ENCODE measurements at places on chromosomes 4 and X. TPM values are rescaled to one million over a fixed set of nuclear protein-coding genes. Genes with fewer than 3 reads are reported as not detected.

HOPX gene
- 5.9 TPM for total RNA-seq

RPA4 gene
- 0.33 TPM for total RNA-seq

GALNTL6 gene
- total RNA-seq: 0.05 TPM

ADH7 gene
- not detected for total RNA-seq

DNA sequence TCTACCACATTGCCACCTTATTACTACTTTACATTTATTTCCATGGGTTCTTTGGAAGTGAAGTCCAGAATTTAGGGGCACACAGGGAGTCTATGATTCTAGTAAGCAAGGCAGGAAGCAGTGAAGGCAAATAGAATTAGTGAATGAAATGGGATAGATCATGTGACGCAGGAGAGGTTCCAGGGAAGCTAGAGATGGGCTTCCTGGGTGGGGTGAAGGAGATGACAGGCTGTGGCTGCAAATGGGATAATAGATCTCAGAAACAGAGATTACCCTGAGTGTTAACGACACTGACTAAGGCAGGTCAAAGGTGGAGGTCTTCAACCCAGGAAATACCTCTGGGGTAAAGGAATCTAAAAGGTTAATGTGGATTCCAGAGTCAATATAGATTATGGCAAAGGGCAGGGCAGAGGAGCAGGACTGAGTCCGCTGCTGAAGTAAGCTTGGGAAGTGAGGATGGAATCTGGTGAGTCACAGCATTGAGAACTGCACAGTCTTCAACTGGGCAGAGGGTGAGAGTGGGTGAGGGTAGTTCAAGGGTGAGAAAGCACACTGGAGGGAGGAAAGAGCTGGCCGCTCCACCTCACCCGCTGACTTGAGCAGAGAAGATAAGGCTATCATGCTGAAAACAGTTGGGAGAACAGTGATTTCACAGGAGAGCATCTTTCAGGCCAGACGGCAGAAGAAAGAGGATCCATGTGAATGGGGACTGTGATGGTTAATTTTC is 70.8 kb downstream of the ANXA3 start:
- DNase-seq: no peak
- no peaks in the 10 kb centered on the region for H3K36me3 ChIP-seq
- H3K4me3 ChIP-seq: no peak overlapping the region
- H3K27ac ChIP-seq: no peak overlapping the region
- H3K27me3 ChIP-seq: no peaks in the 10 kb centered on the region

DNA sequence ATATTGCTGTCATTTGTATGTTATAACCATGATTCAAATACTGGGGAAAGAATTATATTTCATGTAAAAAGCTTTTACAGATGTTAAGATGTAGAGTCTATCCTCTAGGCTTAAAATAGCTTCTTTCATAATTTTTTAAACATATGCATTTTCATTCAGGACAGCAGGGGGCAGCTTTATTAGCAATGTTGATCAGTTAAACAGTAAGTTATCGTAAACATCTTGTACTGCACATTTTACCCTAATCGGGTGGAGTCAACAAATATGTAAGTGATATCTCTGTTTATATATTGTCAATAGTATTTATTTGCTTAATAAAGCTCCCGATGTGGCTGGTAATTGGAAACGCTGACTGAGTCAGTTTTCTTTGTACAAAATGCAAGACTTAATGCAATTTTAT is 142.5 kb upstream of the MED14 start:
- H3K36me3 ChIP-seq: no peaks in the 10 kb centered on the region
- H3K4me3 ChIP-seq: no peak overlapping the region
- no peak overlapping the region for H3K27ac ChIP-seq
- no peaks in the 10 kb centered on the region for H3K27me3 ChIP-seq
- DNase-seq: peak; percentile 7

- no peaks in the 10 kb centered on the region for H3K4me1 ChIP-seq
- no peak overlapping the region for H3K4me3 ChIP-seq
- H3K27me3 ChIP-seq: no peaks in the 10 kb centered on the region
- no peak overlapping the region for H3K27ac ChIP-seq
- H3K36me3 ChIP-seq: no peaks in the 10 kb centered on the region
Observed at GRCh38 chrX:74178536-74178935, 125.4 kb upstream of the ZCCHC13 start.

- peaks cover 4% of the 10 kb centered on the region for H3K36me3 ChIP-seq
- H3K27ac ChIP-seq: no peak overlapping the region
- DNase-seq: no peak
- H3K4me1 ChIP-seq: no peaks in the 10 kb centered on the region
Observed at GRCh38 chr4:1193206-1194009, 21.0 kb upstream of the SPON2 start.

GRCh38 chr4:55435141-55435841 is 39.5 kb downstream of the TMEM165 start:
- no peak overlapping the region for H3K4me3 ChIP-seq

GRCh38 chrX:8139716-8140115 is 31.4 kb downstream of the VCX2 start:
- H3K36me3 ChIP-seq: no peaks in the 10 kb centered on the region
- H3K27me3 ChIP-seq: no peaks in the 10 kb centered on the region
- H3K4me3 ChIP-seq: no peak overlapping the region
- no peak for DNase-seq

GRCh38 chr4:101938836-101939235 is 148.3 kb downstream of the BANK1 start:
- no peak overlapping the region for H3K4me3 ChIP-seq
- no peak overlapping the region for H3K27ac ChIP-seq
- DNase-seq: no peak
- H3K27me3 ChIP-seq: no peaks in the 10 kb centered on the region
- H3K36me3 ChIP-seq: no peaks in the 10 kb centered on the region

DNA sequence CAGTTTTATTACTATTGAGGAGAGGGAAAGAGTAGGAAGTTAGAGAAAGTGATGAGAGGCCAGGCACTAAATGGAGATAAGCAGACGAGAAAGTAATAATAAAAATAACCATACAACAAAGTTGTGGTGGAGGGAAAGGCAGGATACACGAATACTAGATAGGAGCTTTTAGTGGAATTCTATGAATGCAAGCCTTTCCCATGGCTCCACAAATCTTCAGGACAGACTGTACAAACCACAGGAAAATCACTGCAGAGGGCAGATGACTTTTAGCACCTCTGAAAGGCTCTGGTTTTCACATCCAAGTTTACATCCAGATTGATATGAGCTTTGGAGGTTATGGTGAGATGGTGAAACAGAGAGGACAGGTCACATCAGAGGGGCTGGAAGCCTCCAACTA is 41.5 kb downstream of the TNIP3 start:
- H3K36me3 ChIP-seq: no peaks in the 10 kb centered on the region
- H3K27me3 ChIP-seq: no peaks in the 10 kb centered on the region
- H3K4me1 ChIP-seq: no peaks in the 10 kb centered on the region
- no peak overlapping the region for H3K4me3 ChIP-seq
- H3K27ac ChIP-seq: no peak overlapping the region
- no peak for DNase-seq

DNA sequence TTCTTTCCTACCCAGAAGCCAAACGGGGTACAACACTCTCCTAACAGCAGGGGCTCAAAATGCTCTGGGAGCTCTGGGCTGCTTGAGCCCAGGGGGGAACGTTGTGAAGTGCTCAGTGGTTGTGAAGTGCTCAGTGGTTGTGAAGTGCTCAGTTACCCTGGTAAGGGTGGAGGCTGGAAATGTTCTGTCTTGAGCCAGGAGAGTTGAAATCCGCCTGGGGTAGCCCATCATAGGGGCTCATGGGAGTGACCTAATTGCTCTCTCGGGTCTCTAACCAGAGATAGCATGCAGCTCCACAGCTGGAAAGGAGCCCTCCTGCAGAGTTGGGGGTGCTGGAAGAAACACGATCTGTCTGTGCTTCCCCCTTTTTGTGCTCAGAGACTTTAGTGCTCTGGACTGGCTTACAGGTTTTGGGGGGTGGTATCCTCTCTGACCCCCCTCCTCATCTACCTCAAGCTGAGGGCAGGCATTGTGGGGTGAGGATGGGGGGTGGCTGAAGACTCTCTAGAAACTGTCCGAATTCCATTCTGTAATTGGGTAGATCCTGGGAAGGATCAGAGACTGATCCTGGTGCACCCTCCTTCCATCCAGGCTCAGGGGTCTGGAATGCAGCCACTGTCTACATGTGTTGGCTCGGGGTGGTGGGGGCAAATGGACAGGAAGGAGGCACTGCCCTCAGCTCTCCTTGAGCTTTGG is 2.7 kb downstream of the EFNB1 start:
- no peak for DNase-seq
- no peaks in the 10 kb centered on the region for H3K4me1 ChIP-seq
- no peaks in the 10 kb centered on the region for H3K27me3 ChIP-seq
- no peak overlapping the region for H3K4me3 ChIP-seq
- no peak overlapping the region for H3K27ac ChIP-seq

GRCh38 chrX:132505116-132505515 is 16.3 kb upstream of the MBNL3 start:
- no peaks in the 10 kb centered on the region for H3K4me1 ChIP-seq
- H3K27ac ChIP-seq: no peak overlapping the region

GRCh38 chr4:139416073-139416673 is 37.7 kb upstream of the RAB33B start:
- H3K4me1 ChIP-seq: peaks cover 14% of the 10 kb centered on the region
- no peak overlapping the region for H3K27ac ChIP-seq
- no peaks in the 10 kb centered on the region for H3K36me3 ChIP-seq
- H3K4me3 ChIP-seq: no peak overlapping the region

DNA sequence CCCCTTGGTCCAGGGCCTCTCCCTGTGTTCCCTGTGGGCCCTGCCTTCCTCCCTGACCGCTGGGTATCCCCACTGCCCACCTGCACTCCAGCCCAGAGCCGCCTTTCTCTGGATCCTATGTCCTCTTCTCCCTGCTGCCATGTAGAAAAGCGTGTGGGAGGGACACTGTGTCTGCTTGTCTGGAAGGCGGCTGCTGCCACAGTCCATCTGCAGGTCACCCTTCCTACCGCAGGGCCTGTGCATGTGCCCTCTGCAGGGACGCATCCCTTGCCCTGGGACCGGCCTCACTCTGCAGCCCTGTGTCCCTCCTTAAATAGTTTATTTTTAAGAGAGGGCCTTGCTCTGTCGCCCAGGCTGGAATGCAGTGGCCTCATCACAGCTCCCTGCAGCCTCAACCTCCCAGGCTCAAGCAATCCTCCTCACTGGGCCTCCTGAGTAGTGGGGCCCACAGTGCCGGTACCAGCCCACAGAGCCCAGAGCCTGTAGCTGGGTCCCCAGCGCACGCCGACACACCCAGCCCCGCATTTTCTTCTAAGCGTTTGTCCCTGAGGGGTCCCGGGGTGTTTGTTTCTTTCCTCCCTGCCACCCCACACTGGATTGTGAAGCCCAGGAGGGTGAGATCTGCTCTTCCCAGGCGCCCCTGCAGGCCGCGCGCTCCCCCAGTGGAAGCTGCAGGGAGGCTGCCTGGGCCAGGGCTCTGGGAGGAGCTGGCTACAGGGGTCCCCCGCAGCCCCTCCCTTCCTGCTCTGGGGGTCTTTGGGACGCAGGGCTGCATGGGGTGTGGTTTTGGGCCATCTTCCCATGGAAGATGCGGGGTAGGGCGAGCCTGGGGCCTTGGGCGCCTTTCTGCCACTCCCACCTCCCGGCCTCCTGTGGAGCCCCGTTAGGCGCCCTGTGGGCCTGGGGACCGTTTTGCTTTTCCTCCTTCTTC is 12.8 kb upstream of the NAT8L start:
- H3K36me3 ChIP-seq: no peaks in the 10 kb centered on the region
- H3K4me1 ChIP-seq: peaks cover 9% of the 10 kb centered on the region
- H3K27me3 ChIP-seq: peaks cover 55% of the 10 kb centered on the region
- H3K4me3 ChIP-seq: no peak overlapping the region

DNA sequence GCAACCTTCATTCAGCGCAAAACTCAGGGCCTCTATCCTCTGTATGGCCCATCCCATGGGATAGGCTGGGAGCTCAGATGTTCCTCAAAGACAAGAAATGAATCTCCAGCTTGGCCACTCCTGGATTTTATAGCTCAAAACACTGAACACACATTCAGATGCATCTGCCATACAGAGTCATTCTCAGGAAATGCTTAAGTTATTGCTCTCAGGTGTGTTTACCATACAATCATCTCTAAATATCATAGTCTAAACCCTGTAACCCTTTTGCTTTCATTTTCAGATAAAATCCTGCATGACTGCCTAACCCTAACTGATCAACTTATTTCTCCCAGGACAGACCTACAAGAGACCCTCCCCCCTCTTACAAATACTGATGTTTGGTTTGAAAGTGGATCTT is 140.9 kb upstream of the FMR1 start:
- H3K27me3 ChIP-seq: no peaks in the 10 kb centered on the region
- H3K36me3 ChIP-seq: no peaks in the 10 kb centered on the region
- H3K4me3 ChIP-seq: no peak overlapping the region
- H3K4me1 ChIP-seq: no peaks in the 10 kb centered on the region
- H3K27ac ChIP-seq: no peak overlapping the region

GRCh38 chr4:125765941-125766340 is 451.2 kb downstream of the FAT4 start:
- DNase-seq: no peak
- no peaks in the 10 kb centered on the region for H3K4me1 ChIP-seq
- H3K36me3 ChIP-seq: no peaks in the 10 kb centered on the region

GRCh38 chr4:36273276-36273675 is 8.1 kb upstream of the DTHD1 start:
- no peak for DNase-seq
- no peak overlapping the region for H3K27ac ChIP-seq
- H3K36me3 ChIP-seq: no peaks in the 10 kb centered on the region
- no peaks in the 10 kb centered on the region for H3K27me3 ChIP-seq

GRCh38 chrX:150074175-150074574 is 135.9 kb upstream of the EOLA2 start:
- H3K36me3 ChIP-seq: no peaks in the 10 kb centered on the region
- no peaks in the 10 kb centered on the region for H3K27me3 ChIP-seq
- H3K4me1 ChIP-seq: no peaks in the 10 kb centered on the region
- DNase-seq: no peak
- no peak overlapping the region for H3K4me3 ChIP-seq
- H3K27ac ChIP-seq: no peak overlapping the region

DNA sequence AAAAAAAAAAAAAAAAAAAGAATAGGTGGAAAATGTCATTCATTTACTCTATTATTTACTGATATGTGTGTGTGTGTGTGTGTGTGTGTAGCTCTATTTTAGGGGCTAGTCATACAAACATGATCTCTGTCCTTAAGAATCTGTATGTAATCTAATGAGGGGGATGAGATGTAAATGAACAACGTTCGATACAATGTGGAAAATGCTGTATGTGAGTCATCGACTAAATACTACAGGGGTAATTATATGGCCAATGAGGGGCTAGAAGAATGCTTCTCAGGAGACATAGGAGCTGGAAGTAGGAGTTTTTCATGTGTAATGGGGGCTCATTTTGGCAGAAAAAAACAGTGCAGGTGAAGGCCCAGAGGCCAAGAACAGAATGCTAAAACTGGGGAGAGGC is 41.9 kb downstream of the LEF1 start:
- no peak overlapping the region for H3K27ac ChIP-seq
- H3K27me3 ChIP-seq: no peaks in the 10 kb centered on the region
- peaks cover 13% of the 10 kb centered on the region for H3K36me3 ChIP-seq

DNA sequence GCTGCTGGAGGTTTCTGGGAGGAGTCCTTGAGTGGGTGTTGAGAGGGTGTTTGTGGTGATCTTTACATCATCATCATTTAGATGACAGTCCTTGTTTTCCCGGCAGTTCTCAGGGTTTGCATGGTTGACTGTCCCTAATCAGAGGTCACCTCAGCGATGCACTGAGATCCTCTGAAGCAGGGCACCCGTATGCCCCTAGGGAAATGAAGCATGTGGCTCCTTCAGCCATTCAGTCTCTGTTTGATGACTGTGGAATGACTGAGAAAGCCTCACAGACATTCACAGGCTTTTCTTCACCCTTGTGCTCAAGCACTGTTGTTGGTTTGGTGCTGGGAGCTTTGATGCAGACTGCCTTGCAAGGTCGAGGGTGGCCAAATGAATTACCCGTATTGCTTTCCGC is 474.7 kb downstream of the SPRY1 start:
- no peaks in the 10 kb centered on the region for H3K36me3 ChIP-seq
- H3K4me3 ChIP-seq: no peak overlapping the region
- H3K27ac ChIP-seq: no peak overlapping the region
- no peak for DNase-seq

Measured in thymus (tissue), 14 donors.